A549 treated with AZD2906 at 1 μM for 4 hours (cell line): ENCODE measurements at places on chromosomes 11 and 22. TPM values are rescaled to one million over a fixed set of nuclear protein-coding genes. Genes with fewer than 3 reads are reported as not detected.

Gene NOX4
- total RNA-seq, result not detected in 5 replicates

Gene BCO2
- 0.70 to 1.5 TPM (median 0.96 TPM) in 5 replicates for total RNA-seq

Gene ST14
- 0.04 to 0.23 TPM (median 0.06 TPM) in 5 replicates for total RNA-seq

Gene RFPL3
- total RNA-seq, result not detected in 5 replicates

Gene THY1
- 13.3 to 23.6 TPM (median 16.1 TPM) in 5 replicates for total RNA-seq

Gene KRTAP5-8
- not detected in 5 replicates for total RNA-seq

Gene RASSF10
- 0.70 to 1.1 TPM (median 0.79 TPM) in 5 replicates for total RNA-seq

Gene CACNA1I
- 0.07 to 0.11 TPM (median 0.08 TPM) in 5 replicates for total RNA-seq

Gene MMP11
- 0.13 to 0.29 TPM (median 0.18 TPM) in 5 replicates for total RNA-seq

Gene TRPC6
- 0.37 to 0.82 TPM (median 0.50 TPM) in 5 replicates for total RNA-seq
